Activated CD4-positive, alpha-beta T cell treated with anti-CD3 and anti-CD28 coated beads for 36 hours (primary cell): ENCODE measurements at places on chromosomes 7 and 10. TPM values are rescaled to one million over a fixed set of nuclear protein-coding genes. Genes with fewer than 3 reads are reported as not detected.
A peak's percentile ranks its signal among the peaks of the same experiment; 100 is the strongest.

Gene PITX3
- total RNA-seq: 0.66 TPM

Gene STEAP2
- total RNA-seq: not detected

Gene SPAG6
- total RNA-seq: 0.09 TPM

Gene TMEM196
- total RNA-seq: not detected

Gene CCDC172
- total RNA-seq: not detected

Gene CAMK1D
- total RNA-seq: 16.0 TPM

Gene SEM1
- total RNA-seq: 42.9 TPM

Gene KIAA1217
- 0.60 TPM for total RNA-seq

Gene TM9SF3
- 70.2 TPM for total RNA-seq

Gene RBP3
- not detected for total RNA-seq

Gene ABCA13
- total RNA-seq: not detected

GRCh38 chr10:91953600-91954160, 30.1 kb downstream of the BTAF1 start:
- no peak for DNase-seq

- DNase-seq: no peak
Measured at GRCh38 chr7:92415225-92415624, 32.1 kb upstream of the GATAD1 start.

DNA sequence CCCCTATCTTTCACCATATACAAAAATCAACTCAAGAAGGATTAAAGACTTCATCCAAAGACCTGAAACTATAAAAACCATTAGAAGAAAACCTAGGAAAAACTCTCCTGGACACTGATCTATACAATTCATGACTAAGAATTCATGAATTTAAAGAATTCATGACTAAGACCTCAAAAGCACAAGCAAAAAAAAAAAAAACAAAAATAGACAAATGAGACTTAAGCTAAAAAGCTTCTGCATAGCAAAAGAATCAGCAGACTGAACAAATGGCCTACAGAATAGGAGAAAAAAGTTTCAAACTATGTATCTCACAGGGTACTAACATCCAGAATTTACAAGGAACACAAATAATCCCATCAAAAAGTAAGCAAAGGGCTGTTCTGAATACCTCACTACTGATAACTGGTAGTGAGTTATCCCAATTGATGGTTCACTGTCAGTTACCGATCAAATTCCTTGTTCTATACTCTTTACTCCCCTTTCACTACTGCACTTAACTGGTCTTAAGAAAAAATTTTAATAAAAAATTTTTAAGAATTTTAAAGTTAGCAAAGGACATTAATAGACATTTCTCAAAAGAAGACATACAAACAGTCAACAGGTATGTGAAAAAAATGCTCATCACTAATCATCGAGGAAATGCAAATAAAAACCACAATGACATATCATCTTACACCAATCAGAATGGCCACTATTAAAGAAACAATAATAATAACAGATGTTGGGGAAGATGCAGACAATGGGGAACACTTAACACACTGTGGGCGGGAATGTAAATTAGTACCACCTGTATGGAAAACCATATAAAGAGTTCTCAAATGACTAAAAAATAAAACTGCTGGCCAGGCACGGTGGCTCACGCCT, 33.2 kb downstream of the KMT2C start:
- no peak for DNase-seq

DNA sequence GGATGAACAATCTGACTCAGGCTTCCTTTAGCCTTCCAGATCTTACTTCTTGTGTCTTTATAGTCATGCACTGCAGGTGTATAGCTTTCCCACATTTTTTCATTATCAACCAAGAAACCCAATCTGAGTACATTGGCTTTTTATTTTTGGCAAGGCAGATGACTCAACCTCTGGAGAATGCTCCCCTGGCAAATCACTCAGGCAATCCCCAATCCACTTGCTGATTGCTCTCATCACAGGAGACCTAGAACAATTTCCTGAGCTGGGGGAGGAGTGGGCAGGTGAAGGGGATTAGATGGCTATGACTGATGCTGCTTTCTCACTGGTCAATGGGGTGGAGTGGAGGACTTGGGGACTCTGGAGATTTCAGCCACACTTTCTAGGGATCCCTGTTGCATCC, 134.4 kb downstream of the SLC16A9 start:
- DNase-seq: no peak

- no peak for DNase-seq
Measured at GRCh38 chr10:63206576-63206975, 73.4 kb downstream of the NRBF2 start.

GRCh38 chr10:112643600-112644264, 196.7 kb downstream of the VTI1A start:
- DNase-seq: no peak

- DNase-seq: no peak
Measured at GRCh38 chr7:92925876-92926696, 89.7 kb upstream of the CDK6 start.

DNA sequence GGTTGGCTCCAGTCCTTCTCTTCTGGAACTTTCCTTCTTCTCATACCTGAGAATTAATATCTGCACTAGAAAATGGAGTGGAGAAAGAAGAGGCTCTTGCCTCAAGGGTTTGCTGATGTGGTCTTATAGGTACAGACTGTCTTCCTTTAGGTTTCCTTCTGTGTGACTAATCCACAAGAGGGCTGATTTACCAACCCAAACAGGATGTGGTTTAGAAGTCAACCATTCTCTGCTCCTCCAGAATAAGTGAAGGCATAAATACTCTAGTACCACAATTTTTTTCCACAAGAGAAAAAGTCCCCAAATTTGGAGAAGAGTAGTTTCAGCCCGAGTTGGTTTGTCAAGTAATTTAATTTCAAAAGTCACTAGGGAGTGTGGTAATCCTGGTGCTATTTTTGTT, 85.8 kb downstream of the NRP1 start:
- peak; percentile 30 for DNase-seq

DNA sequence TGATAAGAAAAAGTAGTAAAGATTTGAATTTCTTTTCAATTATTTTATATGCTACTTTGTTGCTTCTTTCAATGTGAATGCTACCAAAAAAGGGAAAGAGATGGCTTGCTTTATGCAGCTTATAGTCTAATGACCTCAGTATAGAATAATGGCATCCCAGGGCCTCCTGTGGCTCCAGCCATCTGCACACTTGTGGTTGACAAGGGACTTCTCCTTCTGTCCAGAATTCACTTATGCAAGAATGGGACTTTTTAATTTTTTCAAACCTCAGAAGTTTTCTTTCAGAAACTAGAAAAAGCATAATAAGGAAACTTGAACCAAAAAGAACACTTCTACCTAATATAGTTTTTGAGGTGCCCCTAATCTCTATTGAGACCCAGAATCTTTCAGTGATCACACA, 310.9 kb downstream of the CTNNA3 start:
- DNase-seq: no peak

- DNase-seq: no peak
Measured at GRCh38 chr7:98204670-98205069, 6.6 kb upstream of the BHLHA15 start.

- no peak for DNase-seq
Measured at GRCh38 chr7:131957338-131958020, 401.1 kb upstream of the PODXL start.

- DNase-seq: no peak
Measured at GRCh38 chr7:71361451-71362032, 229.6 kb downstream of the GALNT17 start.

- no peak for DNase-seq
Measured at GRCh38 chr10:121800831-121801230, 127.0 kb downstream of the ATE1 start.

DNA sequence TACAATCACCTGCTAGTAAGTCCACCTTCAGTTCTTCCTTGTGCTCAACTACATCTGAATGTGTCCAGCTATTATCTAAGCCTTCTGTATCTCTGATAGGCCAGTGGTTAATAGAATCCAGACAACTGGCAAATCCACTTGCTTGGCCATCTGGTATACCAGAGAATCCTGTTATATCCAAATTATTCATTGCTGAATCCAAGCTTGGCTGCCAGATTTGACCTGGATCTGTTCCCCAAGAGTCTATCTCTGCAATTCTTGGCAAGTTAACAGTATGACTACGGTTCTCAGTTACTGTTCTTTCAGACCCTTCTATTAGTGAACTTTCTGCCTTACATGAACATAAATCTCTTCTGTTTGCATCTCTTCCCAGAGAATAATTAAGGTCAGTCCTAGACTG, 154.6 kb upstream of the TARP start:
- DNase-seq: no peak

GRCh38 chr10:51935341-51935740, 235.9 kb upstream of the CSTF2T start:
- DNase-seq: no peak

DNA sequence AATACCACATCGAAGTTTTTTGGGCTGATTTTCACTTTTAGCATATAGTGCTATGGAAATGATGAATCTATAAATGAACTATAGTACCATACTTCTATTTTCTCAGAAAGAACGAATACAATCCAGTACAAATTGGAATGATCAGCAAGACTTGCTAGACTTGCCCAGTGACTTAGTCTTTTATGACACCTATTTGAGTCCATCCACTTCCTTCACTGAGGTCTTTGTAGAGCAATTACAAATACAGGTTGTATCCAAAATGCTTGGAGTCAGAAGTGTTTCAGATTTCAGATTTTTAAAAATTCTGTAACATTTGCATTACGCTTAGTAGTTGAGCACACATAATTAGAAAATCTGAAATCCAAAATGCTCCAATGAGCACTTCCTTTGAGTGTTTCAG, 104.3 kb downstream of the NRBF2 start:
- no peak for DNase-seq
